GM23338 (cell line): ENCODE measurements at places on chromosomes 6 and 20. TPM values are rescaled to one million over a fixed set of nuclear protein-coding genes. Genes with fewer than 3 reads are reported as not detected.

DNA sequence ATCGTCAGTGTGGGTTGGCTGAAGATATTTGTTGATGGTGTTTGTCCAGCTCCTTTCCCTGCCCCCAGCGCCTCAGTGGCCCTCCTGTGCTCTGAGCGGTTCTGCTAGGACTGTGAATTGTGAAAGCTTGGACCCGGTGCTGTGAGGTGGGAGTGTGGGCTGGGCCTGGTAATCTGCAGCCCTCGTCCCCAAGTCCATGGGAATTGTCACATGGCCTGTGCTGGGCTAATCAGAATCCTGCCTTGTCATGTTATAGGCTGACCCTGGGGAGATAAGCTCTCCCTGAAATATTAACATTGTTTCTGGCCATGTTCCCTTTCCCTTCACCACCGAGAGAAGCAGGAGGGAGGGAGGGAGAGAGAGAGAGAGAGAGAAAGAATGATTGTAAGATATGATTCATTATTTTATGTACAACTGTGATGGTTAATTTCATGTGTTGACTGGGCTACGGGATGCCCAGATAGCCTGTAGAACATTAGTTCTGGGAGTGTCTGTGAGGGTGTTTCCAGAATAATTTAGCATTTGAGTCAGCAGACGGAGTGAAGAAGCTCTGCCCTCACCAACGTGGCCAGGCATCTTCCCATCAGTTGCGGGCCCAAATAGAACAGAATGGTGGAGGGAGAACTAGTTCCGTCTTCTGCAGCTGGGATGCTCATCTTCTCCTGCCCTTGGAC, 62.4 kb downstream of the TFAP2C start:
- DNase-seq: no peak

DNA sequence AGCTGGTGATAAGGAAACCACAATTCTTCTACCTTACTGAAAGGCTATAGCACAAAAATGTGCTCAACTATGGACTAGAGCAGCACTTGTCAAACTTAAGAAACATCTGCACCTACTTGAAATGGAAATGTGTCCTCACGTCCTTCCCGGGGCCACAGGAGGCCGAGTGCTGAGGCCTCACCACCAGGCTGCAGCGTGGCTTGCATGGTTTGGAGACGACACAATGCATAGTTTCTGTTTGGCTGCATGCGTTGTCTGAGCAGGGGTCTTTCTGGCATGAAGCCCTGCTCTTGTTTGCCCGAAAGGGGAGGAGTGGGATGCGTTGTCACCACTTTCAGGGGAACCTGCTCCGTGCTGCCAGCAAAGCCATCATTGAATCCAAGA, 228.8 kb downstream of the TTLL2 start:
- no peak for DNase-seq

DNA sequence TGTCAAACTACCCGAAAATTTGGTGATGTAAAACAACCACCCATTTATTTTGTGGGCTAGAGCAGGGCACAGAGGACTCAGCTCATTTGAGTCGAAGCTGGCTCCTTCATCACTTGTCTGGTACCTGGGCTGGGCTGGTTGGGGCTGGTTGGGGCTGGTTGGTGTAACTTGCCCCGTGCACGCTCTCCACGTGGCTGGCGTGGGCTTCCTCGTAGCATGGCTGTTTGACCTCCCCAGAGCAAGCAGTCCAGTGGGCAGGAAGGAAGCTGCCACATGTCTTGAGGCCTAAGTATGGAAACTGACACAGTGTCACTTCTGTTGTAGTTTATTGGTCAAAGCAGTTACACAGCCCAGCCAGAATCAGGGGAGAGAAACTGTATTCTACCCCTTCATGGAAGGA, 27.1 kb downstream of the BCAS4 start:
- DNase-seq: no peak

- DNase-seq: no peak
Observed at GRCh38 chr20:1415667-1416468, 23.0 kb upstream of the FKBP1A start.

DNA sequence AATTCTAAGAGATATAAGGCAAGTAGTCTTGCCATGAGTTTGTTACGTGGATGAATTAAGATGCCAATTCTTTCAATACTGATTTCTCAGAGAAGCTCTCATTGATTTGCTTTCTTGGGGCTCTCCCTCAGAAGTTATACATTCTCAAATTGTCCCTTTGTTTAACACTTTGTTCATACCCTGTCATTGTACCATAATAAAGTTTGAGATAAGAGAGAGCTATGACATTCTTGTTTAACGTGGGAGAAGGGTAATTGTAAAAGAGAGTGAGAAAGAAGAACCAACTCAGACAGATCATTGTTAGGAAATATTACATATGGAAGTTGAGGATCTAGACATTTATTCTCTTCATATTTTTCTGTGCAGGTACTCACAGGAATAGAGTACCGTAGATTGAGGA, 19.1 kb downstream of the ACSS2 start:
- DNase-seq: no peak

DNA sequence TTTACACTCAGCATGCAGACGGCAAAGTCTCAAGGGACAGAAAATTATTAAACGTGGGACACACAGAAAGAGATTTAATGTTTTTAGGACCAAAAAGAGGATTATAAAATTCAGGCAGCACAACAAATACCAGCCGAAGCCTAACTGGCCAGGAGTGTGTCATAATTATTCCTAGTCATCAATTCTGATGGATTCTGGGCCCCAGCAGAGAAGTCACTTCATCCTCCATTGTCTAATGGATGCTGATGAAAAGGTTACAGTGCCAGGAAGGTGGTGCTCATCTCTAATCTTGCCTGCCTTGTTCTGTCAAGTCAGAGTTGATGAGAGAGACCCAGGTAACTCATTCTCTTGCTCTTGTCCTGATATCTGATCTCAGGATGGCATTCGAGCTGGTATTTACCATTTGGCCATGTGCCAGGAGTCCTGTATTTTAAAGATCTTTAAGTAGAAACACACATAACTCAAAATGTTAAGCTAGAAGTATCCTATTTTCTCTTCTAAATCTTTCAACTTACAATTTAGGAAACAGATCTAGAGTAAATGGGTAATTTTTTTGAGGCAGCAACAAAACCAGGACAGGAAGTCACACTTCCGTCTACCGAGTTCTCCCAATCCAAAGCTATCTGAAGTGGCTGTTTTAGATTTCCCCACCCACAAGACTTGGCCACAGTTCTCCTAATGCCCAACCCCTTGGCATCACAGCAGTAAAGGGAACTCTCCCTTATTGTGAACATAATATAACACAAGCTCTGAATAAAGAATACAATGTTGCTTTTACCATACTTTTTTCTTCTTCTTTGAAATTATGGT, 50.0 kb downstream of the ADAT2 start:
- no peak for DNase-seq

- peak; percentile 47 for DNase-seq
Observed at GRCh38 chr20:595330-596308, 14.5 kb downstream of the TCF15 start.

DNA sequence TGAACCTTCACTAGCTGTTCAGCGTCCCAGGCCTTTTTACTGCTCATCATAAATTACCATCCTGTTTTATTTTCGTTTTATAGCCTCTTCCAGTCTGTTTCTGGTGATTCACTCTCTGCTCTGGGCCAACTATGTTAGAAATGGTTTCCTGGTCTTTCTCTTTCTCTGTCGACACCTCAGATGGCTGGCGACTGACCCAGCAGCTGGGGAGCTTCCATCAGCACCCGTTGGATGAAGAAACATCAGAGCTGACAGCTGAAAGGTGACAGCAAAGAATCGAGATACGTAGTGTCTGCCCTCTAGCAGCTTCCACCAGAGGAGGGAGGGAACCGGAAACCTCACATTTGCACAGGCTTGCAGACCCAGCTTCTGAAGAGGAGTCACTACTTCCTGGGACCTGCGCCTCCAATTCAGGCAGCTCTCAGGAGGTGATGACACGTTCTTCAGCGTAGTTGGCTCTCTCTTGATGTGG, 82.9 kb upstream of the MLN start:
- no peak for DNase-seq

DNA sequence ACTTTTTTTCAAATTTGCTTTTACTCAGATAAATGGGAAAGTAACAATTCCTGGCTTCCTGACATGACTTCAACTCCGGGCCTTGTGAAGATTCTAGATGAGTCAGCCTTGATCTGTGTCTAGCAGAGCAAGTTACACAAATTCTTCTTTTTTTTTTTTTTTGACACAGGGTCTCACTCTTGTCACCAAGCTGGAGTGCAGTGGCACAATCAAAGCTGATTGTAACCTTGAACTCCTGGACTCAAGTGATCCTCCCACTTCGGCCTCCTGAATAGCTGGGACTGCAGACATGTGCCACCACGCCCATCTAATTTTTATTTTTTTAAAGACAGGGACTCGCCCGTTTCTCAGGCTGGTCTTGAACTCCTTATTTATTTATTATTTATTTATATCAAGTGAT, 7.3 kb upstream of the ARHGAP18 start:
- no peak for DNase-seq

DNA sequence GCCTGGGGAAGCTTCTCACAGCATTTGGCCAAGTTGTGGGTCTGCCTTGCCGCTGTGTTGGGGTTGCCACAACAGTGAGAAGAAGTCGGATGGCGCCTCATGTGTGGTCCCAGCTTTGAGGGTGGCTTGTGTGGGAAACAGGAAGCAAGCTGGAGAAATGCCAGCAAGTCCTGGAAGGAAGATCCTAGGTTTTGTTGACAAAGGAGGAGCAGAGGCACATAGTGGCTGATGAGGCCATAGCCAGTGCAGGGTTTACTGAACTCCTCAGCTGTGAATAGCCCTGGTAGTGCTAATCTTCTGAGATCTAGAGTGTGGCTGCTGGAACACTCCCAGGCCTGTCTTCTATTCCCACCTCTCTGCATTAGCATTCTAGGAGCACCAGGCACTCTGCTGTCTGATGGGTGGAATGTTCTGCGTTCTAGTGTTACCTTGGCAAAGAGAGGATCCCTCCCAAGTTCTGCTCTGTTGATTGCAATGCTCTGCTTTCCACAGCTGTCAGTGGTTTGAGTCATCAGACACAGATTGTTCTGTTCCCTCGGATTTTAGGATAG, 25.2 kb downstream of the SNPH start:
- DNase-seq: no peak

The IL17F gene
- not detected in 2 replicates for total RNA-seq

The MEP1A gene
- not detected in 2 replicates for total RNA-seq

The CCDC167 gene
- total RNA-seq: 17.6 and 18.0 TPM in 2 replicates

The SEL1L2 gene
- total RNA-seq: not detected in 2 replicates

The COL20A1 gene
- total RNA-seq: 0.28 and 0.43 TPM in 2 replicates

The PI16 gene
- total RNA-seq: not detected in 2 replicates

The EYS gene
- total RNA-seq: 0.38 TPM in 1 of 2 replicates, not detected in the other
